ENCODE measurements at places on chromosomes 6 and 20.

GRCh38 chr6:73610444-73611275 lies 43.1 kb downstream of the SLC17A5 start:
- DNase-seq: no peak

DNA sequence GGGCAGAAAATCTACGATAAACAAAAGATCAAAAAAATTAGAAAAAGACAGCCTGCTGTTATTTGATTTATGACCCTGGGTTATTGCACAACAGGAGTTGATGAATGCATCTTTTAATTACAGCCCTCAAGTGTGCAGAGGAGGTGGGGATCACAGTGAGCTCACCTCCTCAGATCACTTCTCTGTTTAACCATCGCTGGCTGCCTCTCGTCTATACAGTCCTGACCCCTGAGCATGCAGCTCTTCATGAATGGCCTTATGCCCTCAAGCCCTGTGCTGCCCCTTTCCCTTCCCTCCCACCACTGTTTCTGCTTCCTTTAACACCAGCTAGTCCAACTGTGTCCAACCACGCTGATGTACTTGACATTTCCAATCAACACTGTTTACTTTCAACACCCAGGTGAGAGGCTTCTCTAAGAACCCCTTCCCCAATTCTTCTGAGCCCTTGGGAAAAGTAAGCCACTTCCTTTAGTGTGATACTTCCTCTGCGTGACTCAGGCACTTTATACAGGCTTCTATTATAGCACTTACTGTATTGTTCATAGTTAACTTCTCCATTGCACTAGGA lies 60.6 kb upstream of the RIPOR2 start:
- no peak for DNase-seq

DNA sequence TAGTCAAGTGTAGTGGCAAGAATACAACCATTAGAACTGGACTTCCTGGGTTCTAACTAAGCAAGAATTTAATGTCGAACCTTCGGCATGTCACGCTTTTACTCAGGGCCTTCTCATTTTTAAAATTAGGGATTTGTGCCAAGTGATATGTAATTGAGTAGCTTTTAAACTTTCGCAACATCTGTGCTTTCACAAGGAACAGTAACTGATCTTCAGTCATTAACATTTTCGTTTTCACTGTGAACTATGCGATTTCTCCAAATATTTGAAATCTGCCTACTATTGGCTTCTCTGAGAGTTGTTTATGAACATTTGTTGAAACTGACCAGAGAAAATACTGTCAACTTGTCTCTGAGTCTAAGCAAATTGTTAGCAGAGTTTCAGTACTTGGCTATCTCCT lies 27.6 kb downstream of the GRM1 start:
- DNase-seq: no peak

GRCh38 chr6:150058231-150058792 lies 10.6 kb downstream of the ULBP3 start:
- DNase-seq: no peak

DNA sequence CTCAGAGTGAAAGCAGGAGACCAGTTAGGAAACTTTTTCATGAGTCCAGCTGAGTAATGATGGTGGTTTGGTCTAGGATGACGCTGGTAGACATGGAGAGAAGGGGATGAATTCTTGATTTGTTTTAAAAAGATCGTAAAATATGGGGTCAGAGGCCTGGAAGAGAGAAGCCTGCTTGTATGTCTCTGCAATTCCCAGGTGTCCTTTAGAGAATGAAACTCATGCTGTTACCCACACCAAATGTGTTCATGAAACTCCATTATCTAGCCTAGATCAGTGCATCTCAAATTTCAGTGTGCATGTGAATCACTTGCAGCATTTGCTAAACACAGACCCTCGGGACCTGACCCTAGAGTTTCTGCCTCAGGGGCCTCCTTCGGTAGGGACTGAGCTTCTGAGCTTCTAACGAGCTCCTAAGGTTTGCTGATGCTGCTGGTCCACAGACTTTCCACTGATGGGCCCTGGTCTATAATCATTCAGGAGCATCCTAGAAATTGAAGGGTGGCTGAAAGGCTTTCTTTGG lies 302.0 kb upstream of the PLCB4 start:
- no peak for DNase-seq

DNA sequence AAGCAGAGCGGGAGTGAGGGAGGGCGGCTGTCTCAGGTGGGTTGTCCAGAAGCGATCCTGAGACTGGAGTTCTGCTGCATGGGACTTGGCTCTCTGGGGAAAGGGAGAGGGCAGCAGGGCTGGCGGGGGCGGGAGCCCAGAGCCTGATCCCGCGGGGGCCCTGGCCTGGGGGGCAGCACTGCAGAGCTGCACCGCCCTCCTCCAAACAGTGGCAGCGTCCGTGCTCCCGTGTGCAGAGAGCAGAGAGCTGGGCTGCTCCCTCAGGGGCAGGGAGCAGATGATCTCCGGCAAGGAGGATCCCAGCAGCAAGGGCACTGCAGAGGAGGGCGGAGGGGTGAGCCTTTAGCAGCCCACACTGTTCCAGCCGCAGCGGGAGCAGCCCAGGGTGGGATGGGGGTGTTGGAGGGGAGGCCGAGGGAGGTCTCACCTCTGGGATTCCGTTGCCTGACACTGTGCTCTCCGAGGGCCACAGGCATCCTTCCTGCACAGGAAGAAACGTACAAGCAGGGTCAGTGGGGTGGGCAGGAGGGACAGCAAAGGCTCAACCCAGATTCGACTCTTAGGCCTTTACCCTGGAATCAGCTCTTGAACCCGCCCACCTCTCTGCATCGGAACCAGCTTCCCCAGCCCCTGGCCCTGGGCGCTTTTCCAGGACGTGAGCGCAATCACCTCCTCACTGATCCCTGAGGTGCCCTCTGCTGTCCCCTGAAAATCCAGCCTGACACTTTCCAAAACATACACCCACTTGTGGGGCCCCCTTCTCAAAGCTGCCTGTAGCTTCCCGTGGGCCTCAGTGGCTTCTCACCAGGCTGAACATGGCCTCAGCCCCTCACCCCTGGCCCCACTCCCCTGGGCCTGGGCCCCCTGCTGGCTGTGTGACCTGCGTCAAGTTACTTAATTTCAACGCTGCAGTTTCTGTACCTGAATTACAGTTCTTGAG lies 32.6 kb upstream of the ZBP1 start:
- DNase-seq: peak; percentile 15

- DNase-seq: no peak
Observed at GRCh38 chr20:44701858-44702256, 13.3 kb upstream of the CCN5 start.

- DNase-seq: no peak
Observed at GRCh38 chr6:118334634-118335033, 213.5 kb upstream of the PLN start.

All from right hindlimb (tissue), 1 donor.